ENCODE measurements at places on chromosomes 7 and 10. TPM values are rescaled to one million over a fixed set of nuclear protein-coding genes. Genes with fewer than 3 reads are reported as not detected.

KCNH2 gene
- total RNA-seq: 0.17 TPM

RET gene
- total RNA-seq: 0.17 TPM

SDK1 gene
- total RNA-seq: 1.4 TPM

PROSER2 gene
- total RNA-seq: 1.2 TPM

ZNF853 gene
- total RNA-seq: 3.2 TPM

ANKRD26 gene
- total RNA-seq: 8.7 TPM

ALOX5 gene
- total RNA-seq: under 0.01 TPM

CD36 gene
- 1.0 TPM for total RNA-seq
